Fibroblast of gingiva (primary cell): ENCODE measurements at places on chromosomes 3 and 15.
A peak's percentile ranks its signal among the peaks of the same experiment; 100 is the strongest.

DNA sequence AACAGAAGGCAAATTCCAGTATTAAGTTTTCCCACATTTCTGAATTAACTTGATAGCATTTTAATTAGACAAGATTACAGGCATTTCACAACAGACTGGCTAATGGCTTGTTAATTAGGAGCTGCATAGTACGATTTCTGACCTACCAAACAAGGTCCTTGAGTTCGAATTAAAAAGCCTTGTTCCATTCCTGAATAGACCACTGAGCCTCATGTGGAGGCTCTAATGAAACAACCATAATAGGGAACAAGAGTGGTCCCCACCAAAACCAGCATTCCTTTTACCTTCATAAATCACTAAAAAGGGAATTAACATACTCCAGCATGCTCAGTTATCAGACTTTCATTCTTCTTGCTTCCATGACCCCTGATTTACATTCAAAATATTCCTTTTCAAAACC, 66.4 kb downstream of the PRTG start:
- DNase-seq: no peak

GRCh38 chr3:88105325-88105724, 44.4 kb upstream of the C3orf38 start:
- DNase-seq: peak; percentile 11

GRCh38 chr15:81030301-81030750, 29.6 kb downstream of the TLNRD1 start:
- no peak for DNase-seq

DNA sequence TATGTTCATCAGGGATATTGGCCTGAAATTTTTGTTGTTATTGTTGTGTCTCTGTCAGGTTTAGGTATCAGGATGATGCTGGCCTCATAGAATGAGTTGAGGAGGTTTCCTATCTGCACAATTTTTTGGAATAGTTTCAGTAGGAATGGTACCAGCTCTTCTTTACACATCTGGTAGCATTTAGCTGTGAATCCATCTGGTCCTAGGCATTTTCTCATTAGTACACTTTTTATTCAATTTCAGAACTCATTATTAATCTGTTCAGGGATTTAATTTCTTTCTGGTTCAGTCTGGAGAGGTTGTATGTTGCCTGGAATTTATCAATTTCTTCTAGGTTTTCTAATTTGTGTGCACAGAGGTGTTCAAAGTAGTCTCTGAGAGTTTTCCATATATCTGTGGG, 57.0 kb downstream of the STRIT1 start:
- peak; percentile 34 for DNase-seq

DNA sequence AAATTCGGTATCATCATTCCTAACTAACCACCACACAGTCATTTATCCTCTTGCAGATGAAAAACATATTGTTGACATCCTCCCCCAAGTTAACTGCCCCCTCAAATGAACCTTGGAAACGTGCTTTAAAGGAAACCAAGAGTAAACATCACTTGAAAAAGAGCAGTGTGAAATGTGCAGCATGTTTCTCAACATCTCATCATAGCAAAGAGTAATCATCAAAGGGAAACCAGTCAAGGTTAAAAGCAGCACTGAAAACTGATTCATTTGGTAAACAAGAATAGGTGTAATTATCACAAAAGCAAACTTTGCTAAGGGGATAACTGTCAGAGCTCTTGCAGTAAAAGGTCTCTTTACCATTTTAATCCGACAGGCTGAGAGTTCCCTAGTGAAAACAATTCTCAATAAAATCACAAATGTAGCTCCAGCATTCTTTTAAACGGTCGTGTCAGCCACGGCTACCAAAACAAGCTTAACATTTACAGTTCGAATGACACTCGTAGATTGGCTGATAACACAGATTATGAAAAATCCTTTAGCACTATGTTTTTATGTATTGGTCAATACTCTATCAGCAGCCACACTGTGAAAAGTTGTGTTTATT, 461.0 kb downstream of the GBE1 start:
- no peak for DNase-seq

- DNase-seq: peak; percentile 58
Measured at GRCh38 chr3:143831208-143831607, 17.1 kb downstream of the SLC9A9 start.

GRCh38 chr3:3177861-3178497, 1.5 kb downstream of the CRBN start:
- DNase-seq: no peak

DNA sequence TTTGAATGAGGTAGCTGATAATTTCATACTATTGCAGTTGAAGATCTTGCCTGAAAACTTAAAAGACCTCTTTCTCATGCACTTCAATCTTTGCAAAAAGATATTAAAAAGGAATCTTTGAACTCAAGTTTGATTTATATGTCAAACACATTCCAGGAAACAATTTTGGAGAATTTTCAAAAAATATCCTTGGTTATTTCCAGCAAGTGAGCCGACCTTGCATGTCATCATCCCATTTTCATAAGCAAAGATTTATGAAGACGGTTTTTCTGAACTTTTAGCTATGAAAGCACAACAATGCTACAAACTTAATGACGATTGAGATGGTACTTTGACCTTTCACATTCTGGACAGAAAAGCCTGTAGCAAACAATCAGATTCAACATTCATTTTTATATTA, 95.6 kb downstream of the RFX7 start:
- DNase-seq: no peak

- DNase-seq: no peak
Measured at GRCh38 chr3:24137958-24138875, 193.1 kb downstream of the NR1D2 start.

- DNase-seq: no peak
Measured at GRCh38 chr15:45185903-45186770, 1.6 kb downstream of the SHF start.

DNA sequence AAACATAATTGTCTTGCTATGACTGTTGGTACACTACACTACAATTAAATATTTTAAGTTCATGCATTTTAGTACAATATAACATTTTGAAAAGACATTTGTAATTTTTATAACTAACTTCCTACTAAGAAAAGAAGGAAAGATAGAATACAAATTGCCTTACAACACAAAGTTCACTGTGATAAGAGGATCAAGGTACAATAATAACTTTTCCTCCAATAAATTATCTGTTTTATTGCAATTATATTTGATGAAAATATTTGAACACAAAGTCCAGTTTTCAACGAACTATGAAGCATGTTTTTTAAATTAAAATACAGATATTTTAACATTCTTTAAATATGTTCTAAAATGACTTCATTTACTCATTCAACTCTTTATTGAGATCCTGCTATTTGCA, 33.1 kb upstream of the SI start:
- no peak for DNase-seq

DNA sequence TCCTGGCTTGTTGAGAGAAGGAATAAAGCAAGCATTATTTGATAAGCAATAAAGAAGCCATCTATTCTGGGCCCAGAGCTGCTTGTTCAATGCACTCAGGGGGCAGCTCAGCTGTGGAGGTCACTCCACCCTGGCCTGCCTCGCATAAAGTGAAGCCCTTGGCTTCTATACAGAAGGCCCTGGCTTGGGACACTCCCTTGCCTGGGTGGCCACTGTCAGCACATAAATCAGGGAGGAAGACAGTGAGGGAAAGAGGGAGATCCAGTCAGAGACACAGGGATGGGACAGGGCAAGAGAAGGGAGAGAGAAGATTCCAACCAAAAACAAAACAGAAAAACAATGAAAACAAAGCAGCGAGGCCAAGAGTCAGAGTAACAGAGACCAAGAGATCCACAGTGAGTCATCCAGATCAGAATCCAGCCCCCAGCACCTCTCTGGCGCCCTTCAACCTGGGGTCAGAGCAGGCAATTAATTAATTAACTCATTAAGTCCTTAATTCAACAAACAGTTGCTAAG, 11.8 kb downstream of the INSYN1 start:
- DNase-seq: no peak

GRCh38 chr3:116808725-116809124, 99.1 kb downstream of the TUSC7 start:
- DNase-seq: no peak

DNA sequence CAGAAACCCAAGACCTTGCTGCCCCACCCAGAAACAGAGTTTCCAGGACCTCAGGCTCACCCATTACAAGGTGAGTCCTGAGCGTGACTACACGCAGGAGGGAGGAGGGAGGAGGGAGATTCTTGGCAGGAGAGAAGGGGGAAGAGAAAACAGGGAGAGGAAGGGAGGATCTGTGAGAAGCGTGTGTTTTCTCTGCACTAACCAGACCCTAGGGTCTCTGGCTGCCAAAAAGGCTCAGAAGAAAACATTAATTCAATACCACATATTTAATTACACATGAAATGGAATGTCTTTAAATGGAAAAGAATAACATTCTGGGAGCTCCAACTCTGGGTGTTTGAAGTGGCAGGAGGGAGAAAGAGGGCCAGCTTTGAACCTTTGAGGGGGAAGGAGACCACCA, 309.0 kb downstream of the NTRK3 start:
- no peak for DNase-seq

DNA sequence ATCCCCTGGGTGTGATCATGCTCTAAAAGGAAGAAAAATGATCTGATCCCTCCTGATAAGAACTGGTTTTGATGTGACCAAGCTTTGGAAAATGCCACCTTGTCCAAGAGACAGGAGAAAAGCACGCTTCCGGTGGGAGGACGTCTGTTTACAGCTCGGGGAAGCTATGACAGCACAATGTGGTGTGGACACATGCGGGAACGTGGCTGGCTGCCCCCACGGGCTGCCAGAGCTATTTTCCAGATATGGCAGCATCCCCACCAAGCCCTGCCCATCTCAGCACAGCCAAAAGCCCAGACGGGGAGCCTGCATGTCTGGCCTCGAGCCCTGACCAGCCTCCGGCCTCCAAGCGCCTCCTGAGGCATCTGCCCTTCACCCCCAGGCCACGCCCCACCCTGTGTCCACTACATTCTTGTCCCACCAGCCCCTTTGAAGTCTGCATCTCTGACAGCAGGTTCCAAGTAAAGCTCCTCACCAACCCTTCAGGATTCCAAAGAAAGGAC, 63.2 kb upstream of the HRH1 start:
- no peak for DNase-seq

- no peak for DNase-seq
Measured at GRCh38 chr3:128426128-128426921, 40.4 kb downstream of the DNAJB8 start.

DNA sequence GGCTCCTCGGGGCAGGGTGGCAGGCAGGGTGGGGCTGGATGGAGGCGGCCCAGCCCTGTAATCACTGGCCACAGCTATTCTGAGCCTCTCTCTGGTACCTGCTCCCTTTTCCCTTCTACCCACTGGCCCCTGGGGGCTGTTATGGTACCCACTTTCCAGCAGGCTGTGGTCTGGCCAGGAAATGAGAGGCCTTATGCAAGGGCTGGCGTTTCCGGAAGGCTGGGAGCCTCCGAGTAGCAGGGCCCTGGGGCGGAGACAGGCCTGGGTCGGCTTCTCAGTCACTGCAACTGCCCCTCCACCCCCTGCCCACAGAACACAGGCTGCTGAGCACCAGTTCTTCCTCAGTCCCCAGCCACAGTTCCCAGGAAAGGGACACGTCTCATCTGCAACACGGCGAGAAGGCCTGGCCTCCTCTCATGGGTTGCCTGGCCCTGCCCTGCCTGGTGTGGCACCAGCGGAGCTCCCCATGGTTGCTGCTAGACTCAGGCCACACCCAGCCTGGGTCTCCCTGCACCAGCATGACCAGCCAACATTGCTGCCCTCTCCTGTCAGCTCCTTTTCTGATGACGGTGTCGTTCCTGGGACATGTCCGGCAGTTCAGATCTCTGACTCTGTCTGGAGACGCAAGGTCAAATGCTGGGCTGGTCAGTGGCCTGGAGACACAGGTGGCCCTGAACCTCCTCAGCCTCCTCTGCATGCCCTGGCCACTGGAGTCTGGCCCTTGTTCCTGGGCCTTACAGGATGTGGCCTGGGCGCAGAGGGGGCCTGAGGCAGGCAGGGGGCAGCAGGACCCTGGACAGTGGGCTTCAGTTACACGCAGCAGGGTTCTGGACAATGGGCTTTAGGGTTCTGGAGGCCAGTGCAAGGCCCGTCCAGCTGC, 6.5 kb downstream of the CHST13 start:
- DNase-seq: no peak

DNA sequence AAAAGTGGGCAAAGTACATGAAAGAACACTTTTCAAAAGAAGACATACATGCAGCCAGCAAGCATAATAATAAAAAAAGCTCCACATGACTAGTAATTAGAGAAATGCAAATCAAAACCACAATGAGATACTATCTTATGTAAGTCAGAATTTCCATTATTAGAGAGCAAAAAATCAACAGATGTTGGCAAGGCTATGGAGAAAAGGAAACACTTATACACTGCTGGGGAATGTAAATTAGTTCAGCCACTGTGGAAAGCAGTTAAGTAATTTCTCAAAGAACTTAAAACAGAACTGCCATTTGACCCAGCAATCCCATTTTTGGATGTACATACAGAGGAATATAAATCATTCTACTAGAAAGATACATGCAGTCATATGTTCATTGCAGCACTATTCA, 360.7 kb downstream of the NSUN3 start:
- peak; percentile 77 for DNase-seq

DNA sequence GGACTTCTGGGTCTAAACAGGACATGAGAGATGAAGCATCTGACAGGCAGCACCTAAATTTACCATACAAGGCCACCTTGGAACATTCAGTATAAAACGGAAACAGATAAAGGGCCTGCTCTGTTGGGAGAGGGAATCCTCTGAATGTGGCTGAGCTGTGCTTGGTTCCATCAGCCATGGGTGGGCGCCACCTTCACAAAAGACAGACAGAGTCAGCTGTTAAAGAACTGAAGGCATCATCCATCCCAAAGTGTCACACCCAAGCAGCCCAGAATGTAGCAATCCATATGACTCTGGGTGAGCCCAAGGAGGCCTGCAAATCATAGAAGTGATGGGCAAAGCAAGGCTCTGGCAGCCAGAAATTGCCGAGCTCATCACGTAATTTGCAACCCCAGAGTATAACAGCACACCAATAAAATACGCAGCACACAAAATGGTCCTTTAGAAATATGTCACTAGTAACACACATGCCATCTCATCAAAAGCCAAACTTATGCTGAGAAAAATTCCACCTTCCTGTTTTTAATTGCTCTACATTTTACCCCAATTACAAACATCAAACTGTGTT, 24.8 kb upstream of the RBP1 start:
- no peak for DNase-seq

DNA sequence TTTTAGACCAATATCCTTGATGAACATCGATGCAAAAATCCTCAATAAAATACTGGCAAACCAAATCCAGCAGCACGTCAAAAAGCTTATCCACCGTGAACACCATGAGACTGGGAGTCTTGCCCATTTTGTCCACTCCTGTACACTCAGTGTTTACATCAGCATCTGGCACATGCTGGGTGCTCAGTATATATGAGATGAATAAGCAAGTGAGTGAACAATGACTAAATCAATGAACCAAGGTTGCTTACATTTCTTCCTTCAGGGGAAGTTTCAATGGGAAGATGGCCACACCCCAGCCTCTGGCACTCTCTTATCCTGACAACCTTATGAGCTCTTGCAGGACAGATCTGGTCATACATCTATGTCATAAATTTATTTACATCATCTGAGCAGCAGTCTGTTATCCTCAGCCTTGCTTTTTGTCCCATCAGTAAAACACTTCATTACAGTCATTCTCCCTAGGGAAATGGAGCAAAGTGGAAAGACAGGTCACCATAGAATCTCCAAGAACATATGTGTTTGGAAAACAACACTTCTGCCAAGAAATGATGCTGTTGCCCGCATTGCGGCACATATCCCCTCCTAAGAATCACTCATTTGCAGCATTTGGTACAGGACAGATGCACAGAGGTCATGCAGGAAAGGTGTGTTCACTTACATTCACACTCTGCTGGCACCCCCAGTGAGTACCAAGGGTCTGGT, 171.8 kb upstream of the EIF1B start:
- no peak for DNase-seq
